Bronchial smooth muscle cell (primary cell): ENCODE measurements at places on chromosomes 11 and 22. TPM values are rescaled to one million over a fixed set of nuclear protein-coding genes. Genes with fewer than 3 reads are reported as not detected.

Gene PNPLA5
- 0.16 TPM in 1 of 2 replicates, not detected in the other for total RNA-seq

Gene SIDT2
- 14.3 and 16.7 TPM in 2 replicates for total RNA-seq

Gene TRIM29
- 0.16 and 0.94 TPM in 2 replicates for total RNA-seq

Gene FGF3
- total RNA-seq = not detected in 2 replicates

Gene HEPHL1
- not detected in 2 replicates for total RNA-seq

Gene PANX3
- total RNA-seq = not detected in 2 replicates

Gene MS4A6E
- total RNA-seq = not detected in 2 replicates

Gene ASPHD2
- total RNA-seq = 0.79 and 1.2 TPM in 2 replicates

Gene RIMBP3B
- under 0.01 and 0.16 TPM in 2 replicates for total RNA-seq
